Muscle of arm (tissue), 14 donors: ENCODE measurements at places on chromosomes 5 and 9.

DNA sequence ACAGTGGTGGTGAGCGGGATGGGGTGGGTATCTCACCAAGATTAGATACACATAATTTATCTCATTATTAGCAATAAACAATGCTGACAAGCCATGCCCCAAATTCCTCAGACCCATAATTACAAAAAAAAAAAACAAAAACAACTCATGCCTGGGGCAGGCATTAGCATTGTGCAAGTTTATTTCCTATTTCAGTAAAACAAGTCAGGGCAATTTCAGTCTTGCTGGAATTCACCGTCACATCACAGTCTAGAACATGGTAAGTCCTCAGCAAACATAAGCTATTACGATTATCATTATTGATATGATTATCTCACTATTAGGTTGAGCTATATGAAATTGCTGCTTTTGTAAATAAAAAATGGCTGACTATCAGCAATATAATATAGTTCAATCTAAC, 57.5 kb upstream of the GNAQ start:
- DNase-seq, result no peak

DNA sequence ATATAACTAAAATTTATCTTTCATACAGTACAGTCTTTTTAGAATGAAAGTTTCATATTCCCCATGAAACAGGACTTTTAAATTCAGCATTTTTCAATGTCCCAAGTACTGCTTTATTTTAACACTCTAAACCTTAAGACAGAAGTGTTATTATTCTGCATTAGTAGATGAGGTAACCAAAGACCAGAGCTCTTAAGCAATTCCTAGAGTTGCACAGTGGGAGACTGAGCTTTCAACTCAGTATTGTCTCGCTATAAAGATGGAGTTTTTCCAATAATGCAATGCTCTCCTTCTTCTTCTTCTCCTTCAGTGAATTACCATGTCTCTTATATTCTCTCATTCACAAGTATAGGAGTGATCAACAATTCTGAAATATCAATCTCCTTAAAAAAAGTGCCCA, 479.7 kb downstream of the CETN3 start:
- DNase-seq, result no peak

DNA sequence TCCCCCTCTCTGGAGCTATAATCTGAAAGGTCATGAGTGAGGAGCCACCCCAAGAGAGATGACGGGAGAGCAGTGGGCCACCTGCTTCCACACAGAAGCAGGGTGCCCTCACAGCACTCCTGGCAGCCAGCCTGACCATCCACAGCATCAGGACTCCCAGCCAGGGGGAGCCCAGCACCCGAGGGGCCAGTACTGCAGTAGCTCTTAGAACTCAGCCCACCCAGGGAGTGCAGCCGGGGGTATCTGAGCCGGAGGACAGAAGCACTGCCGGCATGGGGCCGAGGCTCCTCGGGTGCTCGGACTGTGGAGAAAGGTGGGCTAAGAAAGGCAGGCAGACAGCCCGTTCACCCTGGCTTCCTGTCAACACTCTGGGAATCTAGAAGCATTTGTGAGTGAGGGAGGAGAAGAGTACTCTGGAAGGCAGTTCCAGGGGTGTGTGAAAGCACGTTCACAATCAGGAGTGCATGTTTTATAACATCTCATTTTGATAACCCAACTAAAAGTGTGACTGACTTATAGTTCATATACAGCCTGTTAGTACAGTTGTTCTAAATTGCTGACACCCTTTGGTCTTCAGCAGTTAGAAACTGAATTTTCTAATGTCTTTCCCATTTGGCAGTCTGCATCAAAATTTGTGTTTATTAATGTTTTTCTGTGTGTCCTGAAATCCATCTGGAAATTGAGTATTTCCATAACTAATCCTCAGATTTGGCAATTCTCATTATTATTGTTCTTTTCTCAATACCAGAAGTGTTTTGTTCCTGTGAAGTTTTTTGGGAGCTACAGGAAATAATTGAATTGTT, 25.9 kb upstream of the ASPN start:
- DNase-seq, result no peak

DNA sequence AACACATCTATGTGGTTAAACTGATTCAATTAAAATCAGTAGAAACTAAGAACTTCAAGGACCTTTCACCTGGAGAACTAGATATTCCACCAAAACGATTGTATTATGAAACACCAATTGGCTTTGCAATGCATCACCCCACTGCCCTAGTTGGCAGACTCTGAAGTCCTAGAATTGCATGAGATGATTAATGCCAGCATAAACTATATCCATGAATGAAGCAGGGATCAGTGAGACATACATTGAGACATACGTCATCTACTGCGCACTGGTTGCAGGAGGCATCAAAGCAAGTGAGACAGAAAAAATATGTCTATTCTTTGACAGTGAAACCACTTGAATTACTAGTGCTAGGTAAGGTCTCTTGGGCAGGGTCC, 9.7 kb upstream of the ZNF354A start:
- no peak for DNase-seq

- DNase-seq, result no peak
Observed at GRCh38 chr5:73957397-73958001, 331.5 kb downstream of the ARHGEF28 start.

DNA sequence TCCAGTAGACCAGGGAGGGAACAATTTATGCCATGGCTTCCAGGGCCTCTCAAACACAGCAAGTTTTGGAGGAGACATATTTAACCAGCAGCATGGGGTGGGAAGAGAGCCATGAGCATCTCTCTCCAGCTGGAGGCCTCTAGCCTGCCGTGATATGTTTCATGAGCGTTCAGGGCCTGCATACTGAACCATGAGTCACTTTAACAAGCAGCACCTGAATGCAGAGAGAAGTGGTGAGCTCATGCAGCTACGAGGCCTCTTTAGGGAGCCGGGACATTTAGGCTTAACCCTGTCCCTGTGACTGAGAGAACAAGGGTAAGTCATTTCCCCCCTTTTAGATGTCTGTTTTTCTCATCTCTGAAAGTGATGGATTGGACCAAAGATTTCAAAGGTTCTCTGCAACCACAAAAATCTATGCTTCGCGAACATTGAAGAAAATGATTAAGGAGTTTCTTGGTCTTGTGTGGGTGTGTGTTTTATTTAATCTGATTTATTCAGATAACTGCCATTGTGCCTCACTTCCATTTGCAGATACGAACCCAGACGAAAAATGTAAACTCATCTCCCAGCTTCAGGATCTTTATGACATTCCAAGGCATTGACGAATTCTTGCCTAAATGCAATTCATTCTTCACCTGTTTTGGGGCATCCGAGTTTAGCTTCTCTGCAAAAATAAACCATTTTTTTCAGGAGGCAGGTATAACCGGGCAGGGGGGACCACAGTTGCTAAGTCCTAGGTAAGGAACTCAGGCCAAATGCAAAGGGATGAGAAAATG, 157.0 kb downstream of the GABBR2 start:
- DNase-seq, result no peak

GRCh38 chr5:78509884-78510769, 138.4 kb downstream of the LHFPL2 start:
- DNase-seq, result peak; percentile 57

- DNase-seq, result peak; percentile 39
Observed at GRCh38 chr9:133873461-133873891, 118.6 kb downstream of the VAV2 start.

DNA sequence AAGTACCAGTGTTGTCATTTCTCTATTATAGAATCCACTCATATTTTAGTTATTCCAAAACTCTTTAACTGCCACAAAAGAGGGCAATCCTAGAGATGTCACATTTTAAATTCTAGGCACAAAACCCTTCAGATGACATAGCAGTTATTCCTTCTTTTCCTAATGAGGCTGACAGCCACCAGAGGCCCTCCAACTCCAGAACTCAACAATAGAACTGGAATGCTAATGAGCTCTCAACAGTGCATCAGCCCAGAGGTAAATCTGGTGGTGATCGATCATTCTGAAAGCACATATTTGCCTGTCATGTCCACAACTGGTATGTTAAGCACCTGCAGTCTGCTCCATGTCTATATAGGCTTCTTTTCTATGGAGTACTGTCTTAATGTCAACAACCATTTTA, 40.2 kb upstream of the RAB3C start:
- no peak for DNase-seq

- DNase-seq, result no peak
Observed at GRCh38 chr9:100575765-100576386, 2.0 kb upstream of the CAVIN4 start.

GRCh38 chr5:3131161-3131560, 379.7 kb upstream of the IRX2 start:
- no peak for DNase-seq

- DNase-seq, result no peak
Observed at GRCh38 chr9:108750661-108751215, 105.0 kb downstream of the ACTL7B start.

DNA sequence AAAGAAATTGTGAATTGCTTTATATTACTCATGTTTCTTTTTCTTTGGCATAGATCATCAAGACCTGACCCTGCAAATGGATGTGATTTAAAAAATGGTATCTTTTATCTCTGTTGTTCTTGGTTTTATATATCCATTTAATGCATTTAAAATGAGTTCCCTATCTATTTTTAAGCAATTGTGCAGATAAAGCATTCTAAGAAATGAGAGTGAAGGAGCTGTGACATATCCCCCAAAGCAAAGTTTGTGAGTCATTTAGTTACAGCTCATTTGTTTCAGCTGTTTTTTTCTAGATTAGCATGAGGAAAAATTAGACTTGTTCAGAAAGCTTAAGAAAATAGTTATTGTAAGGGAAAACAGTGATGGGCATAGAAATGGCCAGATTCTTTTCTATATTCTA, 7.6 kb upstream of the ELOVL7 start:
- DNase-seq, result no peak

- no peak for DNase-seq
Observed at GRCh38 chr5:78025540-78025939, 249.4 kb upstream of the TBCA start.
